BE2C (cell line): ENCODE measurements at places on chromosomes 13 and 19.

DNA sequence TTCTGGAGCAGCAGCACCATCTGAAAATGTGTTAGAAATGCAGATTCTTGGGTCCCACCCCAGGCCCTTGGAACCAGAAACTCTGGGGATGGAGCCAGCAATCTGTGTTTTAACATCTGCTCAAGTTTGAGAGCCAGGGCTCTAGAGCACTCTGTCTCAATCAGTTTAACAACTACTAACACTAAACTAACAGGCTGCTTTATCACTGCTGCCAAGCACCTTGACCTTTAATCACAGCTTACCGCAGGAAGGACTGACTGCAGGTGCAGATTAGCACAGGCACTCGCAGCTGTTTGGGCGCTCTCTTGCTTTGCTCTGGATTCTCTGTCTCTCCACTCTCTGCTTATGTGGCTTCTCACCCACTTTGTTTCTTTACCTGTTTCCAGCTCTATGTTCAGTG, 163.5 kb downstream of the MTUS2 start:
- no peak for DNase-seq

DNA sequence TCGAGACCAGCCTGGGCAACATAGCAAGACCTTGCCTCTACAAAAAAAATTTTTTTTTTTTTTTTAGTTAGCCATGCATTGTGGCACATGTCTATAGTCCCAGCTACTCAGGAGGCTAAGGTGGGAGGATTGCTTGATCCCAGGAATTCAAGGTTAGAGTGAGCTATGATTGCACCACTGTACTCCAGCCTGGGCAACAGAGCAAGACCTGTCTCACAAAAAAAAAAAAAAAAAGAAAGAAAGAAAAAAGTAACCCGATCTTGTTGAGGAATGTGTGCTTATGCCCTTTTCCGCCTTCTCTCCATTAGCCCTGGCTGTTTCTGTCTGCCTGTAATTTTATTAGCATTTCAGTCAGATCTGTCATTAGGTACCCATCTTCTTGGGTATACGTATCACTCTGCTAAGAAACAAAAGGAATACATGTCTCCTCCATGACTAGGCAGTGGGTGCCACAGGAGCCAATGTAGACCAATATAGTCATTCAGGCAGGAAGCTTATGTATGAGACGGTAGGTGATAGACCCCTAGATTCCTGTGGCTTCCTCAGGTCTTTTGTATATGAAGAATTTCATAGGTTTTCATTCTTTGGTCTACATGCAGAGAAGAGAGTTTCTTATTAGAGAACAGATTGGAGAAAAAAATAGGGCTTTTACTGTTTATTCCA, 59.6 kb upstream of the NPAS1 start:
- no peak for DNase-seq

- no peak for DNase-seq
Measured at GRCh38 chr13:112674412-112675365, 15.1 kb upstream of the ATP11A start.

DNA sequence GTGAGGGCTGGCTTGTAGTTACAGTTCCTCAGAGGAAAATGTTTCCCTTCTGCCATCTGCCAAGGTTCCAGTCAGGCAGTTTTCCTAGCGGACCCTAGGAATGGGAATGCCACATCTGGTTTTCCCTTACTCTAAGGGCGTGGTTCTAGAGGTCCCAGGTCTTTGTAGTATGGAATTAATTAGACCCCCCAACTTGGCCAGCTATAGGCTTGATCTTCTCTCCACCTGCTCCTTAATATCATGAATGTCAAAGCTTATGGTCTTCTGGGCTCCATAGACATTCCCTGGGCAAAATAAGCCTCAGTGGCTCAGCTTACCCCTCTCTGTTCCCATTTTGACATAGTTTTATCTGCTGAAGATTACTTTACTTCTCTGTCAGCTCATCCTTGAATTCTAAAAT, 70.0 kb downstream of the ZNF568 start:
- no peak for DNase-seq

- DNase-seq, result no peak
Measured at GRCh38 chr13:92346046-92346445, 880.6 kb upstream of the GPC6 start.

DNA sequence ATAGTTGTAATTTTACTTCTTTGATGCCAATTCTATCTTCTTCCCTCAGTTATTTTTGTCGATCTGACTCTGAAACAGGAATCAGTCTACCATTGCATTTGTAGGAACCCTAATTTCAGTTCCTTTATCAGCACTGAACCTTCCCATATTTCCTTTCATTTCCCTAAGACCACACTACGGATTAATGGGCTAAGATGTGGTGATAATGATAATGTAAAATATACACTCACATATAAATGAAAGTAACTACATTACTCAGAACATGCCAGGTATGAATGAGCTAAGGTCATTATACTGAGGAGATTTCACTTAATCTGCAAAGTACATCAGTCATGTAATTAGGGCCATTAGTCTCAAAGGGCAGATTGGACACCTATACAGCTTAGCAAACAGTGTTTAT, 60.2 kb upstream of the RFC3 start:
- DNase-seq, result no peak
